Hypothalamus (tissue), 51 donors: ENCODE measurements at places on chromosomes 6 and 20.

GRCh38 chr20:53660947-53661381 lies 67.3 kb upstream of the ZNF217 start:
- no peak for DNase-seq

DNA sequence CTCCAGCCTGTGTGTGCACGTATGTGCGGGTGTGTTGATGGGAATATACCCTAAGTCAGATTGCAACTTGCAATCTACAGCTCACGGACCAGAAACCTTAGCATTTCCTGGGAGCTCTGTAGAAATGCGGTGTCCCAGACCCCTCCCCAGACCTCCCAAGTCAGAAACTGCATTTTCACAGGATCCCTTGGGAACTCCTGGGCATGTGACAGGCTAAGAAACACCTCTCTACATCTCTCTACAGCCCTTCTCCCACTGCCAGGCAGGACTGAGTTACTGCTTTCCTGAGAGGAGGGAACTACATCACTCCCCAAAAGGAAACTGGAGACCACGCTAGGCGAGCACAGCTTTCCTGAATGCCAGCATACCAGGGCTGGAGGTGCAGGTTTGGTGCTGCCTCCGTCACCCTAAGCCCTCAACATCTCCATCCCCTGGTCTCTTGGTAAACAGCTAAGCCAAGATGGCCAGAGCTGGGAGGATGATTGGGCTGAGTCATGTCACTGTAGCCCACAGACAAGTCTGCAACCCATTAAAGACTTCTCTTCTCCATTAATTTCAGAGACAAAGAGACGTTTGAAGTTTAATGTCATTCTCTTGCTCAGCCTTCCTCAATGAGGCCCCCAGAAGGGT lies 194.4 kb downstream of the BMP7 start:
- DNase-seq, result no peak

GRCh38 chr6:1625794-1626435 lies 16.2 kb downstream of the FOXC1 start:
- no peak for DNase-seq

DNA sequence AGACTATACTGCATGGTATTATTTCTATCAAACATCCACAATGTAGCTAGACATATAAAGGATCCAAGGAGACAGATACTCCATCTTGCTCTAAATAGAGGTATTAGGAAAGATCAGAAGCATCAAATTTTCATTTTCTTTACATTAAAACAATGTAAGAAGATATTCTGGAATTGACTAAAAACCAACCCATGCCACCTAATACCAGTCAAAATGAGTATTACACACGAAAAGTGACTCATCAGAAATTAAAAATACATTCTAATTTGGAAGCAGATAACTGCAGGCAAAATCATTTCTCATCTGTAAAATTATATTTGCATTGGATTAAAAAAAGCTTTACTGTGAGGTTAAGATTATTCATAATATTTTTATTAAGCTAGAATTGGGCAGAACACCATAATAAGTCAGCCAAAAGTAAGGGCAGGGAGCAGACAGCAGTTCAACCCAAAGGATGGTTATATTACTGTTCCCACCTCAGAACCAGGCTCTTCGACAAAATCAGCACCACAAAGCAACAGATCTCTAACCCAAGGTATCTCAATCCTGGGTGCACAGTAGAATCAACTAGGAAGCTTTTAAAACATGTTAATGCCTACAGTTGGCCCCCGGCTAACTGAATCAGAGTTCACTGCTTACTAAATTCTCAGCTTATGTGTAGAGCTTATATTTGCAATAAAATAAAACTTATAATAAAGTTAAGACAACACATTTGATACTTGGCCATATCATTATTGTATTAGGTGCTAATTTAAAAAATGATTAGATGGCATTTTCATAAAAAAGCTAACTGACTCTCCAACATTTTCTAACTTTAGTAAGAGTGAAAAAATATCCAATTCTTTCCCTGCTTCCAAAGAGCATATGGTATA lies 35.2 kb downstream of the SAMD3 start:
- no peak for DNase-seq

DNA sequence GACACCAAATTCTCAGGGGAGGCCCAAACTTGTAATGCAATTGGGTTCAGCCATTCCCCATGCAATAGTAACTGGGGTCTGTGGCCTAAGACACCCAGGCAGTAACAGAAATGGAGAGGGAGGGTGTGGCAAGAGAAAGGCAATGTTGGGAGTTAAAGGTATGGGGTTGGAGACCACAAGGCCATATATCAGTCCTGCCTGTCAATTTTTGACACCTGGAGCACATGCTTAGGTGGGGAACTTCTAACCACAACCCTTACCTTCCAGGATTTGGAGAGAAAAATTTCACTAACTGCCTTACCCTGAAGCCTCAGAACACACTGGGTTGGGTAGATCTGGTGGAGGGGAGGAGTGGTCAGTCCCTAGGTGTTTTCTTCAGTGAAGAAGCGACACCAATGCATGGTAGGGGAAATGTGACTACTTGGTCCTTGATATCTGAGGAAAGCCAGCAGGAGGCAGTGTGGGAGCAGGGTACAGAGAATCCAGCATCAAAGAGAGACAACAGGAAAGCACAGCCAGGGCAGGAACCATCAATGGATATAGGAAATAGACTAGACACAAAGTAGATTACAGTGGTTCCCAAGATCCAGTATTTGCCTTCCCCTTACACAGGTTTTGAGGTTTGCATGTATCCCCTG lies 6.8 kb upstream of the USP49 start:
- DNase-seq, result no peak

- DNase-seq, result no peak
These were observed 1.5 kb downstream of the DACT2 start for GRCh38 chr6:168318090-168318489.

GRCh38 chr20:1845163-1845523 lies 50.1 kb upstream of the SIRPA start:
- DNase-seq, result no peak

DNA sequence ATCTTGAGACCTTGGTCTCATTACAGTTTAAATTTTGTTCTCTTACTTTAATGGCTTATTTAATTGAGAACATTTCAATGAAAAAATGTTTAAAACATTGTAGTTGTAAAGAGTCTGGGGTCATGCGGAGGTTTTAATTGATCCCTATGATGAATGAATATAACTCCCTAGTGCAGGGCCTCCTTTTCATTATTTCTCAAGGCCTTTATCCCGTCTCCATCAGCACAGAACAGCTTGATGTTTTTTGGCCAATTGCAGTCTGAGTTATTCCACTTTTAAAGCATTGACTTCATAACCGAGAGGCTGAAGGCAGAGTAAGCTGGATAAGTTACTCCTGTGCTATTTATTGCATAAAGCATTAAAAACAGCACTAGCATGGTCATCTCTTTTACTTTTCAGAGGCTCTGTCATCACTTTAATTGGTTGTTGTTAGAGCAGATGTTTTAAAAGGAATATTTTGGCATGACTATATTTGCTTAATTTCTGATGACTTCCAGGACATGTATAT lies 83.4 kb downstream of the DTD1 start:
- DNase-seq, result no peak

GRCh38 chr20:37378785-37379598 lies 33.1 kb downstream of the SRC start:
- no peak for DNase-seq

- no peak for DNase-seq
These were observed 634.6 kb downstream of the PRKN start for GRCh38 chr6:162092816-162093502.

DNA sequence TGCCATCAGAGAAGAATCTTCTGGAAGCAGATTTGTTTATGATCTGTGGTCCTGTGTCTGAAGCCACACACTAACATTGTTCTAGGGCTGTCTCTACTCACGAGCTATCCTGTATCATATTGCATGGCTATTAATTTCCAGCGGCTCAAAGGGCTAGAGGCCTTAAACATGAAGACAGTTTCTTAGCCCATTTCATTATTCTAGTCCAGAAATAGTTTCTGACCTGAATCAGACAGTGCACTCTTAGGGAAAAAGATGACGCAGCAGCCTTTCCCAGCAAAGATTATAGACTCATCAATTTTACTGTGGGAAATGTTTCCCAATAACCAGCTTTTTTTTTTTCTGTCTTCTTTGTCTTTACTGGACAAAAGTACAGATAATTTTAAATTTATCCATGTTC lies 105.3 kb upstream of the SUPT3H start:
- no peak for DNase-seq

GRCh38 chr6:130965656-130966055 lies 97.4 kb downstream of the EPB41L2 start:
- no peak for DNase-seq

GRCh38 chr6:157790548-157791160 lies 32.4 kb upstream of the SNX9 start:
- DNase-seq, result no peak

DNA sequence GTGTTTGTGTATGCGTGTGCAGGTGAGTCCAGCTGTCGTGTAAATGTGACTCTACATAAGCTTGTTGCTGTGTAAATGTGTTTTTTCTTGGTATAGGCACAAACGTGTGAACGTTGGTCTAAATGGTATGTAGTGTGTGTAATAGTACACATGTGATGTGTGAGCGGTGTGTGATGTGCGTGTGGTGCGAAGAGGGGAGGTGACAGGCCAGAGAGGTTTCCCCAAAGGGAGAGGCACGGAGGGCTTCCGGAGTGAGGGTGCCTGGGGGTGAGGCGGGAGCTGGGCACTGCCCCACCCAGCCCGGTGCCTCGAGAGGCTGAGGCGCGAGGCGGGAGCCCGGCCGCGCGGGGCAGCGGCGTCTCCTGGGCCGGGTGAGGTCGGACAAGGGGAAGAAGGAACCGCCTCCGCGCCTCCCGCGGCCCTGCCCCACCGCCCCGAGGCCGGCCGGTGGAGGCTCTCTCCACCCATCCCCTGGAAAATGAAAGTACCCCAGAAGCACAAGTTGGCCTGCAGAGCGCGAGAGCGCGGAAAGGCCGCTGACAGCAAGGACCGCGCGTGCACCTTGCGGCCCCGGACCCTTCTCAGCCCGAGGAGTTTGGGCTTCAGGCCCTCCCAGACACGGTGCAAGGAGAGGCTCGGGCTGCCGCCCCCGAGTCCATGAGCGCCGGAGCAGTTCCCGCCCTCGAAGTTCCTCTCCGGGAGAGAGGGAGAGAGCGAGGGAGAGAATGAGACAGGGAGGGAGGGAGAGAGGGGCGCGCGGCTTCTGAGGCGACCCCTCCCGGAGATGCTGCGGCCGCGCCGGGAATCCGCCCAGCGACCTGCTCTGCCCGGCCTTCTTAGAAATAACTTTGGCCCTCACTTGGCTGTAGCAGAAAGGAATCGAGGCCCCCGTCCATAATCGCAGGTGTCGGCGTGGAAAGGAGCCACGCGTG lies 43.2 kb upstream of the OSTM1 start:
- DNase-seq, result no peak

GRCh38 chr6:16602035-16602434 lies 159.2 kb downstream of the ATXN1 start:
- no peak for DNase-seq

DNA sequence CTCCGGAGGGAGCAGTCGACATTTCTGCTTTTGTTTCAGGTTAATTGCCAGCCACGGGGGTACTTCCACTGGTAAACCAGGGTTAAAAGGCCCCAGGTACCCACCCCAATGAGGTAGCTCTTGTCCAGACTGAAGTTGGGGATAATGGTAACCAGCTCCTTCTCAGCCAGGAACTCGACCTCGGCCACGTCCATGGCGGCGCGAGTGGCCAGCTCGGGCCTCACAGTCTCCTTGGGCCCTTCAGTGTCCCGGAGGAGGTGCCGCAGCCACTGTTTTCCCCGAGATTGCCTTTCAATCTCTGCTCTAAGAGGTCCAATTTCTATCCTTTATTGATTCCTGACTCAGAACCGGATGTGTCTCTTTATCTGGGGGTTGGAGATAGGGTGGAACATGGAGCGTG lies 13.7 kb downstream of the ARHGAP40 start:
- no peak for DNase-seq

DNA sequence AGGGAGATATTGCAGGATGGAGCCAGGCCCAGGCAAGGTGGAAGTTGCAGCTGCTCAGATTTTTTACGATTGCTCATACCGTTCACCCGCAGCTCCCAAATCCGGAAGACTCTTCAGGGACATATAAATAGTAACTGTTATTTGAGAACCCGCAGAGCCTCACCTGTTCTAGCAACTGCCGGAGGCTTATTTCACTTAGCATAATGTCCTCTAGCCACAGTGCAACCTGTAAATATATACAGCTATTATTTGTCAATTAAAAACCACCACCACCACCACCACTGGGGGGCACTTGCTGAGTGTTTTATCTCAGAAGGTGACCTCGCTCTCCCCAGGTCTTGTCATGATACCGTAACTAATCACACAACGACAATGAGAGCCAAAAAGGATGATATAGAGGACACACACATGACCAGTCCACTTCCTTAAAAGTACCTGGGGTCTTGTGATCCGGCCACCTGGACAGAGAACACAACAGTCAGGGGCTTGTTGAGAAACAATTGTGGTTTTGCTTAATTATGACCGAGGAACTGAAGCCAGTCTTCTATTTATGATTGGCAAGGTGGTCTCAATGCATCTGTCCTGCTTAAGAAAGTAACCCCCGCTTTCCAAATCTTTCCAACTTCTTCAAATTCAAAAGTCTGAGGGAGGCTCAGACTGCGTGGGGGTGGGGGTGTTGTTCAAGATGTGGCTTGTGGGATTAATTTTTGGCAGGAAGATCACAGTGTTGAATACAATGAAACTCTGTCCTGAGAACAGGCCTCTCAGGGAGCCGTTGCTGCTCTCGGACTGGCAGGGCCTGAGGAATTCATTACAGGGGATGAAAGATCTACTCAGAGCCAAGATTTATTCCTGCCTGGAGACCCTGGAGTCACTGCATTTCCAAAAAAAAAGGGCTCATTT lies 107.7 kb upstream of the PRND start:
- DNase-seq, result peak; percentile 36

- no peak for DNase-seq
These were observed 853.8 kb upstream of the FLRT3 start for GRCh38 chr20:15191082-15191723.

DNA sequence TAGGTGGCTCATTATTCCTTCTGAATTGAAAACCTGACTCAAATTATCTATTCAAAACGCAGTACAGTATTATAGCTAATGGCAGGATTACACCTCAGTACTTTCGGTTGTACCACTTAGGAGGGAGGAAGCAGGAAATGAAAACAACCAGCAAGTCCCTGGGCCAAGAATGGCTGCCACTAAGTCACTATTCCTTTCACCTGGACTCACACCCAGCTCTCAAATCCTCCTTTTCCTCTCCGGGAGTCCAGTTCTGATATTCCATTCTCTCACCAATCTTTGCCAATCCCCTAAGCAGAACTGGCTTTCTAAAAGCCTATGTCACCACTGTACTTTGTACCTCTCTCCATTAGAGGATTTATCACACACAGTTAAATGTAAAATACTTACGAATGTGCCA lies 20.6 kb downstream of the TMEM242 start:
- no peak for DNase-seq

DNA sequence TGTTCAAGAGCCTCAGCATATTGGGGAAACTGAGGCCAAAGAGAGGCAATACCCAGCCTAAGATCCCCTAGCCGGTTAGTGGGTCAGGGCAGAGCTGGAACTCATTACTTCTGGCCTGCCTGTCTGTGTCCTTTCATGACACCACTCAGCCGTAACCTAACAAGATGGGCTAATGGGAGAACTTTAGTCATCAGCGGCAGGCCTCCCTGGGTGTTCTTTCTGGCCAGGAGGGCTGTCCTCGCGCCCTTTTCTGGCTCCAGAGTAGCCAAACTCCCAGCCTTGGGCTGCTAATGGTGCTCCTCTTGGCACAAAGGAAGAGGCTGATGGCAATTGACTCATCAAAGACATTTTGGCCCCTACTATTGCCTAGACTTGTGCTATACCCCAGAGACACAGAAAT lies 76.6 kb downstream of the NCR2 start:
- no peak for DNase-seq

- no peak for DNase-seq
These were observed 72.1 kb downstream of the TXLNB start for GRCh38 chr6:139219746-139220145.

- no peak for DNase-seq
These were observed 37.4 kb upstream of the BCAS1 start for GRCh38 chr20:54107600-54108325.
